ENCODE measurements at places on chromosomes 4 and X.

DNA sequence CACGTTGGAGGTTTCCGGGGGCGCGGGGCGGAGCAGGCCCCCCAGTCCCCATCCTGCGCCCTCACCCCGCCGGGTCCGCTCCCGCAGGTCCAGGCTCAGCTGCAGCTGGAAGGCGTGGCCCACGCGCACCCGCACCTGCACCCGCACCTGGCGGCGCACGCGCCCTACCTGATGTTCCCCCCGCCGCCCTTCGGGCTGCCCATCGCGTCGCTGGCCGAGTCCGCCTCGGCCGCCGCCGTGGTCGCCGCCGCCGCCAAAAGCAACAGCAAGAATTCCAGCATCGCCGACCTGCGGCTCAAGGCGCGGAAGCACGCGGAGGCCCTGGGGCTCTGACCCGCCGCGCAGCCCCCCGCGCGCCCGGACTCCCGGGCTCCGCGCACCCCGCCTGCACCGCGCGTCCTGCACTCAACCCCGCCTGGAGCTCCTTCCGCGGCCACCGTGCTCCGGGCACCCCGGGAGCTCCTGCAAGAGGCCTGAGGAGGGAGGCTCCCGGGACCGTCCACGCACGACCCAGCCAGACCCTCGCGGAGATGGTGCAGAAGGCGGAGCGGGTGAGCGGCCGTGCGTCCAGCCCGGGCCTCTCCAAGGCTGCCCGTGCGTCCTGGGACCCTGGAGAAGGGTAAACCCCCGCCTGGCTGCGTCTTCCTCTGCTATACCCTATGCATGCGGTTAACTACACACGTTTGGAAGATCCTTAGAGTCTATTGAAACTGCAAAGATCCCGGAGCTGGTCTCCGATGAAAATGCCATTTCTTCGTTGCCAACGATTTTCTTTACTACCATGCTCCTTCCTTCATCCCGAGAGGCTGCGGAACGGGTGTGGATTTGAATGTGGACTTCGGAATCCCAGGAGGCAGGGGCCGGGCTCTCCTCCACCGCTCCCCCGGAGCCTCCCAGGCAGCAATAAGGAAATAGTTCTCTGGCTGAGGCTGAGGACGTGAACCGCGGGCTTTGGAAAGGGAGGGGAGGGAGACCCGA is 14.0 kb downstream of the SHOX start:
- no peak for DNase-seq

- no peak for DNase-seq
Measured at GRCh38 chrX:151729056-151729725, 5.4 kb upstream of the CNGA2 start.

DNA sequence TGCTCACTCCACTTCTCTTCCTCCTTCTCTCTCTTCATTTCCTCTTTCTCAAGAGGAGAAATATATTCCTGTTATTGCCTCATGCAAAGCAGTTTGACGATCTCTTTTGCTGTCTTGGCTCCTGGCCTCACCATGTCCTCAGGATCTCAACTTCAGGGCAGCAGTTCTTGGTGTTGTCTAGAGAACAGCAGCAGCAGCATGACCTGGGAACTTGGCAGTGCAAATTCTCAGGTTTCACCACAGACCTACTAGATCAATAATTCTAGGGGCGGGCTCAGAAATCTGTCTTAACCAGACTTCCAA is 193.4 kb upstream of the EDNRA start:
- DNase-seq: no peak

DNA sequence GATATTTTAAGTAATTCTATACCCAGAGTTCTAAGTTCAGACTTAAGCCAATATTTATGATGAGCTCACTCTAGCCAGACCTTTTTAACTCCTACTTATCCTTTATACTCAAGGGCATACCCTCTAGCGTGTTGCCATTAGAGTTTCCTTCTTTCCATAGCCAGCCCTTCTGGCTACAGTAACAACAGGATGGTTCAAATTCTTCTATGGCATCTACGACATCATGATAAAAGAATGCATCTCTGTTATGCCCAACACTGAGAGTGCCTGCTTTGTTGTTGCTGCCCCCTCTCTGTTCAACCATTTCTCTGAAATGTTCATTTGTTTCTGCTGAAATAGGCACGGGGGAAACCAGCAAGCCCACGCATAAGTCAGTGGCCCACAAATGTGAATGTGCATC is 104.5 kb downstream of the UBE2NL start:
- no peak for DNase-seq

GRCh38 chr4:1638873-1639272 is 45.2 kb downstream of the FAM53A start:
- DNase-seq: no peak

GRCh38 chr4:173332963-173333657 is 1.0 kb downstream of the HMGB2 start:
- DNase-seq: no peak

- no peak for DNase-seq
Measured at GRCh38 chr4:129335818-129336217, 239.9 kb downstream of the C4orf33 start.

DNA sequence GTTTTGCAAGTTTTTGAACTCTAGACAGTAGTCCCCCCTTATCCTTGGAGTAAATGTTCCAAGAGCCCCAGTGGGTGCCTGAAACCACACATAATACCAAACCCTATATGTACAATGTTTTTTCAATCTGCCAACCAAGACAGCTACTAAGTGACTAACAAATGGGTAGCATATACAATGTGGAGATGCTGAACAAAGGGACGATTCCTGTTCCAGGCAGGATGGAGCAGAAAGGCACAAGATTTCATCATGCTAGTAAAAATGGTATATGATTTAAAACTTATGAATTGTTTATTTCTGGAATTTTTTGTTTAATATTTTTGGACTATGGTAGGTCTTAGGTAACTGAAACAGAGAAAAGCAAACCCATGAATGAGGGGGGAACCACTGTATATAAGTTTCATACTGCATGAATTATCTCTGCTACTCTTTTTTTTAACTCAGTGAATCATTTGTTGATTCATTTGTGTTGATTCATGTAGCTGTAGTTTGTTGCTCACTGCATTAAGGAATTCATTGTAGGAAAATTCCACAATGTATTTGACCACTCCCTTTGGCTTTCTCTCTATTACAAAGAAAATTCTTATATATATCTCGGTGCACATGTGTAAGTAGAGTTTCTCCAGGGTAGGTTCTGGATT is 21.9 kb upstream of the ANXA3 start:
- DNase-seq: no peak

DNA sequence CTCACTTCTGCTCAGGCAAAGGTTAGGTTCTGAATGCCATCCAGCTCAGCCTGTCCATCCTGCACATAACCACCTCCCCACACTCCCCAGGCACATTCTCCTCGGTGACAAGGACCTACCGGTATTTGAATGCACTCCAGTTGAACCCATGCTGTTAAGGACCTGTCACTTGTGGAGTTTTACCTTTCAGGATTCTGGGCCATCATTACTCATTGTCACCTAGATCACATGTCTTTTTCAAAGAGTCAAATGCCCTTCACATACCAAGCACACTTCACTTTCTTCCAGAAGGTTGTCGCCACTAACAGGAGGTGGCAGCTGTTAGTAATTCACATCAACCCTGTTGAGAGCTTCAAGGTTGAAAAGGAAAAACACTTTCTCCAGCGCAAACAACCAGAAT is 218.3 kb downstream of the SOWAHB start:
- DNase-seq: no peak

DNA sequence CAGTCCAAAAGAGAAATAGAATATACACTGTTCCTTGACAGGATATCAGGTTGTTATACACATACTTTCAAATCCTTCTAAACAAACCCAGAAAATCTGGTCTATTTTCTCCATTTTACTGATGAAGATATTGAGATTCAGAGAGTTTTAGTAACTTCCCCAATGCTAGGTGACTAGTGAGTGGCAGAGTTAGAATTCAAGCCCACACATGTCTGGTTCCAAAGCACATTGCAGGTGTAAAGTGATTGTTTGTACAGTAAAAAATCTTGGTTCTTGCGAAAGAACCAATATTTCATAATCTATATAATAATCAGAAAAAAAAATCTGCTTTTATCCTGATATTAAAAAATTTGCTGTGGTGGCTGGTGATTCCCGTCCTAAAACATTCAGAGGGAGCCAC is 39.5 kb upstream of the EMCN start:
- no peak for DNase-seq

DNA sequence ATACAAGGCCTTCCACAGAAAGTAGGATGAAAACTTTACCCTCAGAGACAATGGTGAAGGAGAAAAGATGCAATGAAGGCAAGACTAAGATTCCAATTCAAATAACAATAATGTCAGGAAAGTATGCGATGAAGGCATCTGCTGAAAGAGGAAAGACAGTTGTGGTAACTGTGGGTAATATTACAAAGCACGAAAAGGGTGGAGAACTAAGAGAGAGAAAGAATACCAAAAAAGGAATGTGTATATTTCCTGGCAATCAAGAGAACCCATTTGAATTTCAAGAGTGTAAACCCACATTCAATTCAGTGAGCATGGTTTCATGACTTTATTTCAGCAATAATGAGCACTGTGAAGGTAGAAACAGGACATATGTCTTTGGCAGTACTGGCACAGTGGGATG is 225.5 kb downstream of the PALLD start:
- no peak for DNase-seq

GRCh38 chrX:6941041-6941440 is 206.5 kb upstream of the STS start:
- no peak for DNase-seq

DNA sequence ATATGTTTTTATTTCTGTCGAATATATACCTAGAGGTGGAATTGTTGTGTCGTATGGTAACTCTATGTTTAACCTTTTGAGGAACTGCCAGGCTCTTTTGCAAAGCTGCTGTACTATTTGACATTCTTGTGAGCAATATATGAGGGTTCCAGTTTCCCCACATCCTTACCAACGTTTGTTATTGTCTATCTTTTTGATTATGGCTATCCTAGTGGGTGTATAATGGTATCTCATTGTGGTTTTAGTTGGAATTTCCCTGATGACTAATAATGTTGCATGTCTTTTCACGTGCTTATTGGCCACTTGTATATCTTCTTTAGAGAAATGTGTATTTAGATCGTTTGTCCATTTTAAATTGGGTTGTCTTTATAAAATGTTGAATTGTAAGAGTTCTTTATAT is 24.5 kb downstream of the REPS2 start:
- no peak for DNase-seq

GRCh38 chr4:8706216-8707044 is 113.9 kb downstream of the CPZ start:
- DNase-seq: no peak

GRCh38 chrX:69362856-69363255 is 141.3 kb upstream of the NALF2 start:
- DNase-seq: no peak

- no peak for DNase-seq
Measured at GRCh38 chrX:118644378-118644777, 83.0 kb upstream of the IL13RA1 start.

GRCh38 chr4:173281406-173282255 is 52.5 kb downstream of the HMGB2 start:
- no peak for DNase-seq

DNA sequence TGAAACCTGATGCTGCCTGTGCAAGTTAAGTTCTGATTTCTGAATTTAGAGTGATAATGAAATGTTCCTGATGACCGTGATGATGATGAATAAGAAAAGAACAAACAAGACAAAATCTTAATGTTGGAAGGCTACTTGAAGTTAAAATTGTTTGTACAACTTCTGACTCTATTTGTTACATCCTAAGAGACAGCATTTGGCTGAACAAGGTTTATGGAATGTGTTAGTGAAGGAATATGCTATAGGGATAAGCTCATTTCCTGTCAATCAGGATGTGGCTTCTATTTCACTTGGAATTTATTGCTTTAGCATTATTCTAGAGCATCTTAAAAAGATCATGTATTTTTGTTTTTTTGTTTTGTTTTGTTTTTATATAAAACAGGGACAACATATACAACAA is 267.5 kb downstream of the FAT4 start:
- no peak for DNase-seq

- no peak for DNase-seq
Measured at GRCh38 chrX:52923781-52924241, 26.7 kb downstream of the FAM156B start.

DNA sequence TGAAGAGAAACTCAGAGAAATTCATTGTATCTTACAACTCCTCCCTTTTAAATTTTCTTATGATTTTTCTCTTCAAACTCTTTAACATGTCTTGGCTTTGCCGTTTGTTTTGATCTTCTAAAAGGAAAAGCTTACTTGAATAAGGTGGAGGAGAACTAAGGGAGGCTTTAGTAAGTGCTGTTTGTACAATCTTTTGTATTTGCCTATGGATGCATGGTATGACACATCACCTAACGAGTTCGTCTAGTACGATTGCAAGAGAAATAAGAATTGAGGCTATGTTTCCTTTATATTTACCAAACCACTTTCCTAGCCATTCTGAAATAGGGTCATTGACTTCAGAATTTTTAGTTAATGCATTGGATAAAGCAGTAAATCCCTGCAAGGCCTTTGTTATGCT is 8.4 kb upstream of the BST1 start:
- DNase-seq: no peak

DNA sequence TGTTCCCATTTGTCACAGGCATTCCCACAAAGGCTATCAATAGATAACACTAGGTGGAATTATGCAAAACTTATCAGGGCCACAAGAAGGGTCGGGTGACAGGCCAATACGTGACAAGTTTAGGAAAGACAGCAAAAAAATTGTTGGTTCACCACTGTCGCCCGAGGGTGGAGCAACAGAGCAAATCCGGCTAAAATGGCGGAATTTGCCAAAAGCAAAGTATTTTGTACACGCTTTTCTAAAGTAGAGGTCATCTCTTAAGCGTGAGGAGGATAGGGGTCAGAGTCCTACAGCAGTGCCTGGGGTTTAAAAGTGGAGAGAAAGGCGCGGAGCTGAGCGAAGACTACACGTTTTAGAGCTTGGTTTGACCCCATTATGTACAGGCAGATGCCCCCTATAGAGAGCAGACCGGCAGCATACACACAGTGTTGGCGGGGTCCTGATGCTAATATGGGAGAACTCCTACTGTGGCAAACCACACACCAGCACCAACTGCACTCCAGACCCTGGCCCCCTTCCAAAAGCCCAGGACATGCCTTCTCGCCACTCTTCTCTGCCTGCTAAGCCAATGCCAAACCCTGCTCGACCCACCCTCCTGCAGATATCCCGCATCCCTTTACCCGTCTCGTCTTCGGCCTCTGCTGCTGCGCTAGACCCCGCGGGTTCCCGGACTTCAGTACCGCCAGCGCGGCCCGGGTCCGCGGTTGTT is 733 bp downstream of the CCNA2 start:
- DNase-seq: no peak

GRCh38 chrX:40146262-40147125 is 48.7 kb upstream of the BCOR start:
- no peak for DNase-seq

DNA sequence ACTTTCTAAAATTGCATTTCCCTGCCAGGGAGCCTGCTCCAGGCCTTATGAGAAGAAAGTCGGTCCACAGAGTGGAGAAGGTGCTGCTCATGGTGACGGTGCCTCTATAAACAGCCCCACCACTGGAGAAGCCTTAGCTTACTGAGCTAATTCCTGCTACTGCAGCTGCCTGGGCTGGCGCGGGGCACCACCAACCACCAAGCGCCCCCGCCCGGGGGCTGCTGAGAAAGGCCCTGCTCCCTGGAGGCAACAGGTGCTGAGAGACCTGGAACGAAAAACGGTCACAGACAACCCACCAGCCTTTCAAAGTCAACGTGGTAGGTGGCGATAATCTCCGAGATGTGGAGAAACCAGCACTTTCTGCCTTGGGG is 2.9 kb downstream of the HCFC1 start:
- DNase-seq: no peak
